Pons (tissue), 1 donor: ENCODE measurements at places on chromosomes 4 and X.
A peak's percentile ranks its signal among the peaks of the same experiment; 100 is the strongest.

- no peak for DNase-seq
These were observed 131.9 kb upstream of the SMIM31 start for GRCh38 chr4:164621886-164622521.

DNA sequence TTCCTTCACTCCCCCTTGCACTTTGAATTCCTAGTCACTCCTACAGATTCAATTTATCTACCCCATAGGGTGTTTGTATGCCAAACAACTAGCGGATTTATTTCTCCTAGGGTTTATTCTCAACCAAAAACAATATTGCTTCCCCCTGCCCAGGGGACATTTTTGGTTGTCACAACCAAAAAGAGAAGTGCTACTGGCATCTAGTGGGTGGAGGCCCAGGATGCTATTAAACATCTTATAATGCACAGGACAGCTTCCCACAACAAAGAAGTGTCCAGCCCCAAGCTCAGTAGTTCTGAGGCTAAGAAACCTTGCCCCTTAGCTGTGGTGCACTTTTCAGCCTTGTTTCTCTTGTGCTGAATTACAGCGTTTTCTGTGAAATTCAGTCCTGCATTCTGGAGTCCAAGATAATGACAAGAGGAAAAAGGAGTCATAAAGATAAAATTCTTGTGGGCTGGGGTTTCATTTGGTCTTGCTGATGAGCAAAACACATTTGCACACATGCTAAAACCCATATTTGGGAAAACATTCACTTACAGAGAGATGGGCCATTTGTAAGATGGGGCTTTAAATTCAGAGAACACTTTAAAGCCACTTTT is 11.2 kb upstream of the SYTL4 start:
- DNase-seq: no peak

- DNase-seq: no peak
These were observed at the start of gene PPP3CA for GRCh38 chr4:101347267-101347556. PPP3CA (minus strand) TSS chr4:101347526.

DNA sequence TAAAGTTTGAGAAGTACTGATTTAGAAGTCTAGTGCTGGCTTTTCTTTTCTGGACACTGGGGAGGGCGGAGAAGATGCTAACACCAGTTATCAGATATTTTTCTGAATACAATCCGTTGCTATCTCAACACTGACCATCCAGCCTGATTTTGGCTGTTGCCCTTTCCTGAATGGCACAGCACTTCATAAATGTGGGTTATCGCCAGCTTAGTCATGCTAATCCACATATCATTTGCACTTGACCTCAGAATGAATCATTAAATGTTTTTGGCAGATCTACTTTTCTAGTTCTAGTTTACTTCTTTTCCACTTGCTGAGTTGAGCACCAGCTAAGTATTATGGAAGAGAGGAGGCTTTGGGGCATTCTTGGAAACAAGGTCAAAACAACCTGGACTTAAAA is 60.8 kb upstream of the ESX1 start:
- no peak for DNase-seq

- DNase-seq: no peak
These were observed 383.9 kb downstream of the PCDH7 start for GRCh38 chr4:31104043-31104442.

GRCh38 chr4:41431276-41431675 is 106.7 kb upstream of the LIMCH1 start:
- DNase-seq: no peak

DNA sequence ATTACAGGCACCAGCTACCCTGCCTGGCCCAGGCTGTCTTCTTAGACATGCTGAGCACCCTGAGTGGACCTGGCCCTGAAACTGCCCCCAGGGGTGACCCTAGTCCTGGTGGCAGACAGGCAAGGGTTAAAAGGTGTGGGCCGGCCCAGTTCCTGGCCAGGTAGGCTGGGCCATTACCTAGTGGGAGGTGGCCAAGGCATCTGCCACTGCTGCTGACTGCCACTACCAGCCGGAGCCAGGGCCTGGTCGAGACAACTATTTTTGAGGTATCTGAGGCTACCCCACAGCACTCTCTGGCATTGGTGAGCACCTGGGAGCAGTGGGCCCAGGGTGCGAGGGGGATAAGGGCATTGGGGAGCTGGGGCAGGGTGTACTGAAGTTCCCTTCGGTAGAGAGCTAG is at the start of gene CCDC120:
Gene CCDC120 (plus strand): TSS at position 206 of the 400 bp plus-strand sequence. CDS start 3,043 bp downstream, outside the sequence.
- DNase-seq: no peak

GRCh38 chr4:89829470-89830138 is 7.4 kb downstream of the SNCA start:
- DNase-seq: peak; percentile 98

- DNase-seq: no peak
These were observed 81.8 kb downstream of the F11 start for GRCh38 chr4:186347743-186348142.
